Eye (tissue), 1 donor: ENCODE measurements at places on chromosomes 3 and 15.
A peak's percentile ranks its signal among the peaks of the same experiment; 100 is the strongest.

- DNase-seq, result peak; percentile 74
Observed at GRCh38 chr15:32861174-32861573, 143.4 kb downstream of the GREM1 start.

GRCh38 chr15:90903733-90904536 is 833 bp downstream of the MAN2A2 start:
- DNase-seq, result peak; percentile 56

GRCh38 chr3:71120012-71120411 is 463.5 kb downstream of the FOXP1 start:
- no peak for DNase-seq

DNA sequence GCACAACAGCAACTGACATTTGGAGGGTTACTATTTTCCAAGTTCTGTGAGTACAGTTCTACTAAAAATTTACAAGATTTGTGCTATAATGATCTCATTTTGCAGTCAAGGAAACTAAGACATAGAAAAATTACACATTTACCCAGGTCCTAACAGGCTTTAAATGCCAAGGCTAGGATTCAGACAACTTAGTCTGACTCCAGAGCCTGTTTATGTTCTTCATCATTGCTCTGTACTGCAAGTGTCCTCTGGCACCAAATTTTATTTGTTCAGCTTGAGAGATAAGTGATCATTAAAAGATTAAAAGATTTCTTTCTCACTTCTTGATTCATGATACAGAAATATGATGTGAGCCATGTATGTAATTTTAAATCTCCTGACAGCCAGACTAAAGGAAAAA is 290.8 kb downstream of the UBE2E2 start:
- DNase-seq, result no peak

GRCh38 chr3:4474683-4475490 is 7.8 kb upstream of the SUMF1 start:
- DNase-seq, result no peak

GRCh38 chr15:69089258-69089657 is 71.2 kb upstream of the GLCE start:
- DNase-seq, result no peak

GRCh38 chr15:63079947-63080626 is 37.5 kb downstream of the TPM1 start:
- DNase-seq, result no peak

GRCh38 chr15:70195587-70196305 is 98.0 kb upstream of the TLE3 start:
- DNase-seq, result peak; percentile 48

DNA sequence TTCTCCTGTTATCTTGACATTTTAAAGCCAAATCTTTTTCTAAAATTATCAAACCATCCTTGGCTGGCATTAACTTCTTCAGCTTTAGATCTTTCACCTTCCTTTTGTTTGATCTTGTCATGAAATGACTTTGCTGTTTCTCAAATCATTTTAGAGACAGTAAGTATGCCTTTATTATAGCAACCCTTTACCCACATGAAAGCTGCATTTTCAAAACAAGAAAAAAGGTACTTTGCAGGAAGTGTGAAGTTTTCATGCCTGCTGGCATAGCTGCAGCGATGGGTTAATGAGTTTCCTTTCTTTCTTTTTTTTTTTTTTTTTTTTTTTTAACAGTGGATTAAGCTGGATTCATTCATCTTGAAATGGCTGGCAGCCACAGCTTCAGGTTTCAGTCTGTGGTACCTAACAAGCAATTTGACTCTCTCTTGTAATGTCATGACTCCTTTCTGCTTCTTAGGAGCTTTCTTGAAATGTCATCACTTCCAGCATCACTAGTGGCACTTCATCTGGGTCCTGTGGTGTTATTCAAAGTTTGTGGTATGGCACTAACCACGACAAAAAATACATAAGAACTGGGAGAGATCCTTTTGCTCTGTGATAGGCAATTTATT is 18.8 kb downstream of the SLC25A26 start:
- no peak for DNase-seq

DNA sequence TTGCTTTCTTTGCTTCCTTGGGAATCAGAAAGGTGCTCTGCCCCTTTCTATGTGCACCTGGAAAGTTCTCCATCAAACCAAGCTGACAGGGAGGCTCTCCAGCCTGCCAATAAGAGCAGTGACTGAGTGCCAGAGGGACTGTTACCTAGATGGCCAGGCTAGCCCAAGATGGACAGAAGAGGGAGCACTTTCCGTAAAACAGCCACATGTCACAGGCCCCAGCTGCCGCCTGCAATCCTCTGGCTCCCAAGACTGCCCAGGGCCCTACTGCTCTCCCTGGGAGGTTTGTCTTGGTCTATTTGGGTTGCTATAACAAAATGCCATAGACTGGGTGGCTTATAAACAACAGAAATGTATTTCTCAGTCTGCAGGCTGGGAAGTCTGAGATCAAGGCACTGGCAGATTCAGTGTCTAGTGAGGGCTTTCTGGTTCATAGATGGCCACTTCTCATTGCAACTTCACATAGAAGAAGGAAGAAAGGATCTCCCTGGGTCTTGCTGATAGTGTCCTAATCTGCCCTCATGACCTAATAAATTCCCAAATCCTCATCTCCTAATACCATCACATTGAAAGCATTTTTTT is 72.3 kb downstream of the TAMM41 start:
- DNase-seq, result peak; percentile 76

- no peak for DNase-seq
Observed at GRCh38 chr3:34065901-34066300, 267.5 kb downstream of the PDCD6IP start.

- DNase-seq, result no peak
Observed at GRCh38 chr3:149382101-149382467, 4.6 kb upstream of the TM4SF1 start.

- peak; percentile 75 for DNase-seq
Observed at GRCh38 chr3:110589341-110589740, 482.3 kb upstream of the NECTIN3 start.

DNA sequence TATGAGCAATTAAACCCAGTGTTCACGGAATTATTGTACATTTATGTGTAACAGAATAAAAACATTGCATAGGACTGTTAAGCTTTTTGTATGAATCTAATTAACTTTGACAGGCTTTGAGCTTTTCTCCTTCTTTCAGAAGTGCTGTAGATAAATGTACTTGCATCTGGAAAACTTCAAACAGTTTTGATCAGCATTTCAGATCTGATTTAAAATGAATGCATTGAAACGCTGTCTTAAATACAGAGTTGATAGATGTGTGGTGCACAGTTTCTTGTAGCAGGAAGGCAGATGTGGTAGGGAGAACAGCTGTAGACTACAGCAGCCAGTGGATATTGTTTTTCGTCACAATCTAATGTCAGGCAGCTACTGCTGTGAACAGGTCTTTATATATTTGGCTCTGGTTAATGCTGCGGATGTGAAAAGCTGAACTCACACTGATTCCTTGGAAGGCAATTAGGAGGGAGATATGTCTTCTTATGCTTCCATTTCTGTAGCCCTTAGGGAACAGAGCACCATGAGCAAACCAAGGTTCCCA is 193.8 kb upstream of the GOLIM4 start:
- peak; percentile 48 for DNase-seq

GRCh38 chr3:138351916-138352550 is 3.7 kb downstream of the MRAS start:
- DNase-seq, result no peak

- DNase-seq, result peak; percentile 83
Observed at GRCh38 chr3:178352326-178353005, 183.8 kb upstream of the KCNMB2 start.

DNA sequence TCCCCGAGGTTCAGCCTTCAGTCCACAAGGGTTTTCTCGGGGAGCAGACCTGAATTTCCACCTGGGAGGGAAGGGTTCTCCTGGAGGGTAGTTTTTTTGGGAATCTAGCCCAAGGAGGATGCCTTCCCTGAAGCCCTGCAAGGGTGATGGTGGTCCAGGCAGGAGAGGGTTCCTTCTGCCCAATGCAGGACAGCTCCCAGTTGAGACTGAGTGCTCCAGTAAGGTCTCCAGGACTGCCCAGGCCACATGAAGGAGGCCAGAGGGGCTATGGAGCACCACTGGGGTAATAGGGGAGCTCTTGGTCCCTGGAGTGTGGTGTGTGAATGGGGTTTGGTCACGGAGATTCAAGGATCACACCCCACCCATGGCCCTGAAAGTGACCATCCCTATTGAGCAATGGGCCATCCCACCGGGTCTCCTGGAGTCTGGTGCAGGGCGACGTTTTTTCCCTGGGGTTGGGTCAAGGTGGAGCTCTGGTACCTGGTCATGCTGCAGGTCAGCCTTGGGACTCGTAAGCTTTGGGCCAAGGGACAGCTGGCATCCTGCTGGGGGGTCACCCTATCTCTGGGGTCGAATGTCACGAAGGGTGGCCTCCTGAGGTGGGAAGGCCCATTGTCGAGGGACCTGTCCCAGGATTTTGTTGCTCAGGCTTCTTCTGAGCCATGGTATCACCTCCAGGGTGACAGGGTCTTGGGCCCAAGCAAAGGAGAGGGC is 196.5 kb downstream of the UBE3A start:
- no peak for DNase-seq

GRCh38 chr3:175941352-175941751 is 1082.2 kb downstream of the NAALADL2 start:
- no peak for DNase-seq

GRCh38 chr3:197736010-197736490 is 654 bp downstream of the RUBCN start:
- DNase-seq, result no peak

- DNase-seq, result no peak
Observed at GRCh38 chr15:95148183-95148582, 916.8 kb downstream of the MCTP2 start.

- no peak for DNase-seq
Observed at GRCh38 chr3:97967966-97968365, 4.3 kb downstream of the RIOX2 start.

- no peak for DNase-seq
Observed at GRCh38 chr3:106206613-106207012, 337.8 kb upstream of the CBLB start.

DNA sequence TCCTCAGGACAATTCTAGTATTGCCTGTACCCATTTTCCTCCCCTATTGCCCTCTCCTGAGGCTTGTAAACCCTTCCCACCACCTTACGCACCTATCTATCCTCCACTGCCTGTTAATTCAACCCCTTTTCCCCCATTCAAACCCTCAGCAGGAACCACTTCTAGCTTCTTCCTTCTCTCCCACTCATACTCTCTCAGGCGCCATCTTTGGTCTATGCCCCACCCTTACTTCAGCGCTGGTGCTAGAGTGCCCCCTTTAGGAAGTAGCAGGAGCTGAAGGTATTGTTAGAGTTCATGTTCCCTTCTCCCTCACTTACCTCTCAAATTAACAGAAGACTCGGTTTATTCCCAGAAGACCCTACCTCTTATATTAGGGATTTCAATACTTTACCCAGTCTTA is 121.8 kb upstream of the NLGN1 start:
- no peak for DNase-seq

DNA sequence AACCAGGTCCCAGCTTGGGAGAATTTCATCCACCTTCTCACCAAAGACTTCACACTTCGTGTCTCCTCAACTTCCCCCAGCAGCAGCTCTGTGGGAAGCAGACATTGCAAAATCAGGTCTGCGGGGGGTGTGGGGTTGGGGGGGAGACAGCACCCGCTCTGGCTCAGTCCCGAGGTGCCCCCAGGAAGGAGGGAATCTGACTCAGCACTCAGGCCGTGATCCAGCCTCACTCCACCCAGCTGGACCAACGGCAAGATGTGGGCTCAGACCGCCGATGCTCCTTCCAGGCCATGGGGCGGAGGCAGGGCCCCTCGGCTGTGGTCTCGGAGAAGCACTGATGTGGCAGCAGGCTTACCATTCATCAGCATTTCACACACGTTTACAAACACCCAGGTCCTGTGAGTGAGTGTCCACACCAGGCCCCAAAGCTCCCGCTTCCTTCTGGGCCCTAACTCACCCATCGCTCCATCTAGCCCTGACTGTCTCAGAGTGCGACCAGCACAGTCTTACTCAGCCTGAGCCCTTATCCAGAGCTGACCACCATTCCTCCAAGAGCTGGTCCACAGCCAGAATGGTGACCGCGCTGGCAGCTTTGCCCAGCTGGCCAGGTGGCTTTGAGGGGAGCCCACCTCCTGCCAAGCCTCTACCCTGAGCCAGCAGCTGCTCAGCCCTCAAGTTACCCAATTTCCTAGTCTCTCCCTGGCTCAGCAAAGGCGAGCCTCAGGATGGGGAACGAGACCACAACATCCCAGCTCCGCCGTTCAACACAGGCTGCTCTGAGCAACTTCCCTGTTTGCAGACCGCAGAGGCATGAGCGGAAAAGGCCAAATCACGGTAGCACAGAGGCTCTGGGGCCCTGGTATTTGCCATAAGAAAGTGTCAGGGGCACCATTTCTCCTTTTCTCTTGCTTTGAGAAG is 3.3 kb downstream of the STAB1 start:
- DNase-seq, result no peak

GRCh38 chr15:91073768-91074167 is 26.3 kb upstream of the SV2B start:
- DNase-seq, result no peak

DNA sequence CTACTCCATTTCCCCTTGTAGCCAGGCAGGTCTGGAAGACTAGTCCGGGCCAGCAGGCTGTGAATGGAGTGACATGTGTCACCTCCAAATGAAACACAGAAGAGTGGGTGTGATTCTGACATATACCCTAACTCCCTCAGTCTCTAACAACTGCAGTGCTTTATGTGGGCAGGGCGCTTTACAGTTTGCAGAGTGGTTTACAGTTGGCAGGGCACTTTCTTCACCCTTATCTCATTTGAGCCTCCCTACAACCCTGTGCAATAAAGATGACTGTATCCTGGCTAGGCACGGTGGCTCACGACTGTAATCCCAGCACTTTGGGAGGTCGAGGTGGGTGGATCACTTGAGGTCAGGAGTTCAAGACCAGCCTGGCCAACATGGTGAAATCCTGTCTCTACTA is 176.3 kb downstream of the RAB11A start:
- DNase-seq, result no peak

GRCh38 chr3:43874290-43874689 is 183.6 kb downstream of the ABHD5 start:
- no peak for DNase-seq

- no peak for DNase-seq
Observed at GRCh38 chr3:196268284-196269163, 19.0 kb downstream of the PCYT1A start.

- no peak for DNase-seq
Observed at GRCh38 chr3:98680723-98681122, 82.4 kb upstream of the ST3GAL6 start.

GRCh38 chr3:71132995-71133730 is 450.4 kb downstream of the FOXP1 start:
- DNase-seq, result peak; percentile 75

GRCh38 chr3:41330465-41330864 is 131.2 kb downstream of the CTNNB1 start:
- DNase-seq, result no peak

GRCh38 chr3:147267434-147267833 is 138.9 kb downstream of the ZIC4 start:
- no peak for DNase-seq
